Ureter (tissue), 1 donor: ENCODE measurements at places on chromosomes 6 and 20. TPM values are rescaled to one million over a fixed set of nuclear protein-coding genes. Genes with fewer than 3 reads are reported as not detected.

The EYA4 gene
- 4.1 TPM for total RNA-seq

The POLR1H gene
- 33.2 TPM for total RNA-seq

GRCh38 chr20:10696650-10697049 lies 22.9 kb upstream of the JAG1 start:
- DNase-seq: no peak

DNA sequence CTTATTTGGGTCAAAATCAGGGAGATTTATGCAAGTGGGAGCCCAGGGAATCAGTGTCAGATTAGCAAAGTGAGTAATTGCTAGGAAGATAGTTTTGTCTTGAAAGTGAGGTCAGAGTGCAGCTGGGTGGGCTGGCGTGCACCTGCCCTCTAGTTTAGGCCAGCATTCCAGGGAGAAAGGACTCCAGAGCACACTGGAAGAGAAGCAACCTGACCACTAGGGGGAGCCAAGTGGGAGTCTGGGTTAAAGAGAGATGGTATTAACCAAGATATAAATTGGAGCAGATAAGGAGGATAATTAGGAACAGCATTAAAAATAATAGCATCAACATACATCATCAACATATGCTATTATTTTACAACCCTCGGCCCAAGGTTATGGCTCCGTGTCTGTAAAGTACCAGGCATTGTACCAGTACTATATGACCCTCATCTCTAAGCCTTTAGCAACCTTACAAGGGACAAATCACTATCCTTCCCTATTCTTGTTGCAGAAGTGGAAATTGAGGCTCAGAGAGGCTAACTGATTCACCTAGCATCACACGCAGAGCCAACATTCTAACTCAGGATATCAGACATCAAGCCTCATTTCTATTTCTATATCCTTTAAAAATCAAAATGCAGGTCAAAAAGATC lies 57.8 kb downstream of the SLC2A10 start:
- no peak for DNase-seq

The CALHM4 gene
- total RNA-seq: not detected

- DNase-seq: no peak
Measured at GRCh38 chr6:125791151-125791819, 525 bp downstream of the NCOA7 start.
